ENCODE measurements at places on chromosomes 2 and 18. TPM values are rescaled to one million over a fixed set of nuclear protein-coding genes. Genes with fewer than 3 reads are reported as not detected.

- no peak for DNase-seq
Measured at GRCh38 chr18:79672490-79673276, 6.9 kb upstream of the CTDP1 start.

- no peak for DNase-seq
Measured at GRCh38 chr2:144705328-144706245, 185.7 kb upstream of the ZEB2 start.

Gene RGPD3
- 0.14 TPM for total RNA-seq

Gene REEP1
- total RNA-seq = 21.2 TPM

DNA sequence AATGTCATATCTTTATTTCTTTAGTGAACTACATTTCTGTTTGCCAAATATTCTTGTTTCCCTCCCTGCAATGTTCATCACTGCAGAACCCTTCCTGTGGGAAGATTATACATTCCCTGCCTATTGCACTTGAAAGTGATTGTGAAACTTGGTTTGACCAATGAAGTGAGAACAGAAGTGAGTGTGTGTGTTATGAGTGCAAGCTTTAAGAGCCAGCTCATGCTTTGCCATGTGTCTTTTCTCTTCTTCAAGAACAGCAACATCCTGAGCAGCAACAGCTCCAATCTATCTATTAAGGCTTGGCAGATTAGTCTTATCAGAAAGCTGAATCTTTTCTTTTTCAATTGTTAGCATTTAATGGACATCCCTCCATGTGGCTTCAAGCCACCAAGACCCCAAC, 42.0 kb upstream of the UBE2E3 start:
- DNase-seq = no peak

DNA sequence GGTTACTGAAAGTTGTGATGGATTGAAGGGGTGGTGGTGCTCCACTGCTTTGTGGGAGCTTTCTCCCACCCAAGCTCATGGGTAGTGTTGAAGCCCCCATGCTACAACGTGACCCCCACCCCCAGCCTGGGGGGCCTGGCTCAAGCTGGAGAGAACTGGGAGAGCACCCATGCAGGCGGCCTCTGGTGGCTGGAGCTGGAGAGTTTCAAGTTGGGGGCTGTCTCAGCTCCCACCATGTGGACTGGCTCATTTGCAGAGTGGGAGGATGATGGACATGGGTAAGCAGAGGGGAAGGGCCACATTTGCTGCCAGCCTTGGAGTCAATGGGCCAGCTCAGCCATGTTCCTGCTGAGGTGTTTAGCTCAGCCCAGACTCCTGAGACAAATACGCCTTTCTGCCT, 62.8 kb downstream of the INPP4A start:
- no peak for DNase-seq

GRCh38 chr18:34911661-34912384, 129.4 kb upstream of the MAPRE2 start:
- DNase-seq = no peak

Gene DTNA
- 53.4 TPM for total RNA-seq

DNA sequence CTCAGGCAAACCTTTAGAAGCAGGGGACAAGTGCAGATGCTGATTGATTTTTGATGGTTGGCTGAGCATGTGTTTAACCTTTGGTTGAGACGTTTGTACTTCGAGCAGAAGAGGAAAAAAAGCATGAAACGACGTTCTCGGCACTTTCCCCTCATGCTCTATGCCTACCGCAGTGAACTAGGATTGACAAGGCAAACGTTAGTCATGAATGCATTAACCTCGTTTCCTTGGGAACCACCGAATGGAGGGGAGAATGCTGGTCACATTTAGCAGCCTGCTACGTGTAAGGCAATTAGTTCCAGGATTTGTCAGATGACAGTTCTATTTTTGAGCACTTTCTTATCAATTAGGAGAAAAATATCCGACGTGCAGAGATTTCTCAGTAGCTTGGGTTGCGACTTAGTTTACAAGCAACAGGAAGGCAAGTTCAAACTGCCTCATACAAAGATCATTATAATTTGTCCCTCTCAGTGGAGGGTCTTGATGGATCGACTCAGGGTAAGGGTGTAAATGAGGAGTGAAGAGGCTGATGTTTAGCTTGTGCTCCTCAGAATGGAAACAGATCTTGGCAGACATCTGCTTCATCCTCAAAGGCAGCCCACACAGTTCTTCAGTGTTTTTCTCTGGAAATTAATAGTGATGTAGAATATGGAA, 47.4 kb upstream of the GPR45 start:
- no peak for DNase-seq

GRCh38 chr2:126932529-126932928, 33.8 kb downstream of the TEX51 start:
- no peak for DNase-seq

- no peak for DNase-seq
Measured at GRCh38 chr2:177742851-177743250, 329.7 kb downstream of the PDE11A start.

DNA sequence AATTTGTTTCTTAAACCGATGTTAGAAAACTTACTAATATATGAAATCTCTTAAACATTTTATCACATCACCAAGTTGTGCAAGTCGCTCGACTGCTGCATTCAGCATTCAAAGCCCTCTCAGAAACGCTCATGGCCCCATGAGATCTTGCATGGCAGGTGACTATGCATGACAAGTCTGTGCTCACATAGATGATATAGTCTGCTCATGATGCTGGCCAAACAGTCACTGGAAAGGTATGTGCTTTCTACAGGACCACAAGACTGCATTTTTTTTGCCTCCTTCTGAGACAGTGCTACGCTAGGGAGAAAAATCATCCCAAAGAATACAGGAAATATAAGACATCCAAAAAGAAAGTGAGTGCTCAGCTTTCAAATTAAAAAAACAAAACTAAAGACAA, 98.3 kb upstream of the ZBTB14 start:
- no peak for DNase-seq

Gene POMC
- 6.8 TPM for total RNA-seq

Gene XIRP2
- total RNA-seq = 0.06 TPM

Gene FHL2
- 59.1 TPM for total RNA-seq

GRCh38 chr2:26541401-26542193, 63.7 kb upstream of the OTOF start:
- DNase-seq = no peak

GRCh38 chr2:204473224-204473623, 72.1 kb upstream of the PARD3B start:
- no peak for DNase-seq

DNA sequence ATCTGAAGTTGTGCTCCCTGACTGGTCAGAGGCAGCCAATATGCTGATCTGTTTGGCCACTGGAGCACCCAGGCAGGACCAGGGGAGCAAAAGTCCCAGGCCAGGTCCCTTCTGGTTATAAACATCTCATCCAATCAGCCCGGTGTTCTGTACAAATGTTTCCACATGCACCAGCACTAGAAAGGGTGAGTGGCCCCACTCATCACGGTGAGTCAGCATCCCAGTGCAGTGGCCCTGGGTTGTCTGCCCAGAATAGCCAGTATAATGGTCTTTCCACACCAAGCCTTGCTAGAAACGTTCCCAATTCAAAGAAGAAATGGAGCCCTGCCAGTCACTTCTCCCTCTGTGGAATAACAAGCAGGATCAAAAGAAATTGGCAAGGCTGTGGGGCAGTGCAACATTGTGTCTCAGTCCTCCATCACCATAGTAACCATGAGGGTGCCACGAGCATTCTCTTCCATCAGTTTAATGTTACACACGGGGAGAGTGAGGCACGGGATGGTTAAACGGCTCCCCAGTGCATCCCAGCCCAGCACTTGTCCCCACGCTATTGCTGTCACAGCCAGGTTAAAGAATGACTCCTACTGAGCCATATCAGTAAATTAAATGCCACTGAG, 174.9 kb downstream of the SEPTIN10 start:
- no peak for DNase-seq

DNA sequence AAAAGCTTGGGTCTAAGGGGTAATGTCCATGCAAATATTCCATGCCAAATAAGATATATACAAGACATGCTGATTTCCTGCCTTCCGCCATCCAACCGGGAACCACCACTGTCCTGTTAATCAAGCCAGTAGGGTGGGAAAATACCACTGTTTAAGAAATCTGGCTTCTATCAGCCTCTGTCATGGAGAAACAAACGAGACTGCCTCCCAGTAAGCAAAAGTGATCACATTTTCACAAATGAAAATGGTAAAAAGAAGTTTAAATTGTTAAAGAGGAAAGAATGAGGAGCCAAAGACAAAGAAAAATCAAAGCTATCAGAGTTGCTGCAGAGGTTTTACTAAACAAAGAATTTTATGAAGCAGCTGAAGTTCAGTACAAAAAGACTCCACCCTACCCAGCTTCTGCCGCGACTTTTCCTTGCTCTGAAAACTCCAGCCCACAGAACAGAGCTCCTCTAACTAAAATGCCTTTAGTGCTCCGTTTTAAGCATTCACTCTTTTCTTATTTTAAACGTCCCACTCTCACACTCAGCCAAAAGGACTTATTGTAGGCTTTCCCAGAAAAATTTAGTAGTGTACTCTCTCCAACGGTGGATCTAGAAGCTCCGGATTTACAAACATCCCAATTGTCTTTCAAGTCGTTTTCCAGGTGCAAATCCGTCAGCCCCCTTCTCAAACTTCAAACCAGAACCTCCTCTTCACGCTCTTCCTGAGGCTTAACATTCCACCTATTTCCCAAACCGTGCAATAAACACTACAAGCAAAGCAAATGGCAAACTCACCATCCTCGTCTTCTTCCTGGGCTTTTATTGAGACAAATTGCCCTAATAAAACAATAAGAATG, 613 bp downstream of the COL5A2 start:
- peak; percentile 17 for DNase-seq

DNA sequence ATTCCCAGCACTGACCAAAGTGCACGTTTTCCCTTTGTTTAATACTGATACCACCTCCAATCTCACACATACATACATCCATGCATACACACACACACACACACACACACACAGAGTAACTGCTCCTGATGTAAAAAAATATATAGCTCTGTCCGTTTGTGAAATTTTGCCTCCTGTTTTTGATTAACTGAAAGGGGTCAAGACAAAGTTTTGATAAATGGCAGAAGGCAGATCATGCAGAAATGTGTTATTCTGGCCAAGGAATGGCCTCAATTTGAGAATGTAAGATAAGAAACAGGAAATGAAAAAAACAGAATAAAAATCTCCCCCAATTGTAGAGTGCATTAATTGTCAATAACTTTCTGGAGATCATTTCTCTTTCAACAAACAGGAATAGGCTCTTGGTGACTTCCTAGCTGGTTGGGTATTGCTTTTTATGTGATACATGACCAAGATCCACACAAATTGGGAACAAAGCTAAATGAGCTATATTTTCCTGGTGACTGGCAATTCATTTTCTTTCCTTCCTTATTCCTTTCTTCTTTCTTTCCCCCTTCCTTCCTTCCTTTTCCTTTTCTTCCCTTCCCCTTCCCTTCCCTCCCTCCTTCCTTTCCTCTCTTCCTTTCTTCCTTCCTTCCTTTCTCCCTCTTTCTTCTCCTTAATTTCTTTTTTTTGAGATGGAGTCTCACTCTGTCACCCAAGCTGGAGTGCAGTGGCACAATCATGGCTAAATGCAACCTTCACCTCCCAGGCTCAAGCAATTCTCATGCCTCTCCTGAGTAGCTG, 88.9 kb upstream of the PMAIP1 start:
- no peak for DNase-seq

Gene RIT2
- not detected for total RNA-seq

Gene GCG
- 0.17 TPM for total RNA-seq

- DNase-seq = no peak
Measured at GRCh38 chr18:8724452-8724851, 19.1 kb downstream of the MTCL1 start.

Gene LRRC30
- total RNA-seq = not detected

DNA sequence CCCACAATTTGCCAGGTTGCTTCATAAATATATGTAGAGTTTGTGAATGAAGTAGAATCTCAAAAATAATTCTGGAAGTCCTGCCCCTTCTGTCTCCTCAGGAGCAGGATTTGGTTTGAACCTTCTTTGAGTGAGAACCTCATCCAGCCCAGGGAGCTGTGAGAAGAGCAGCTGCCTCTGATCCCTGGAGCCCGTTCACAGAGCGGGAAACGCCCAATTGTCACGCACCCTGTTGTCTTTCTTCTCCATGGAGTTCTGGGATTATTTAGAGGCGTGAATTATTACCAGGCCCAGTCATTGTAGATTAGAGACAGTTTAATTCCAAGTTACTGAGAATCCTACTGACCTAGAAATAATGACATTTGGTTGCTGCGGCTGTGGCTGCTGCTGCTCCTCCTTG, 66.1 kb downstream of the TPO start:
- DNase-seq = no peak

Gene SCYGR4
- not detected for total RNA-seq

Gene CKAP2L
- 1.5 TPM for total RNA-seq

DNA sequence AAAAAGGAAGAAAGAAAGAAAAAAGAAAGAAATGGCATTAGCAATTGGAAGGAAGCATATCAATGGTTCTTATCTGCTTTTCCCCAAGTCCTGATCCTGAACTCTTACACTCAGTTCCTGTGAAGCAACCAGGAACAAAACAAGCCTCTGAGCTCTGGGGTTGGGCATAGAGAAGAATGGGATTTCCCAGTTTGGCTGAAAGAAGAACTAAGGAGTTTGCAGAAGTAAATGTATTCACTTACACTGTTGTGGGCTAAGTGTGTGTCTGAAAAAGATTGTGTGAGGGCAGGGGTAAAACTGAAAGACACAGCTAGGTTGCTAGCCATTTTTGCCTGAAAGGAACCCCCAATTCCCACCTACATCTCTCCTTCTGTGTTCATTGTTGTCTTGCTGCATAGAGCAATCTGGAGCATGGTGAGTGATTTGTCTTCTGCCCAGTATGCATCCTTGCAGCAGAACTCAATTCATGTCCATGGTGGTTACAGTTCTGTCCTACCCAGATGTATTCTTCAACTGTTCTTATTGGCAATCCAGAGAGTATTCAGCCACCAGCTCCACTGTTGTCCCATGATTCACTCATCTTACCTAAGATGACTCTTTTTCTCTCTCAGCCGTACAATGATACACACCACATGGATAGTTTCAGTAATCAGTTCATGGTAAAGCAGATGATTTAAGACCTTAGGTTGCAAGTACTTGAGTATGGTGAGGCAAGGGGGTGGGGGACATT, 348.7 kb downstream of the ARHGAP15 start:
- no peak for DNase-seq

GRCh38 chr18:77118256-77119090, 14.1 kb downstream of the MBP start:
- DNase-seq = no peak

Gene CGREF1
- 1.1 TPM for total RNA-seq

GRCh38 chr2:79512442-79513401, at the start of gene CTNNA2:
Gene CTNNA2 (plus strand): TSS chr2:79513051.
- peak; percentile 11 for DNase-seq

DNA sequence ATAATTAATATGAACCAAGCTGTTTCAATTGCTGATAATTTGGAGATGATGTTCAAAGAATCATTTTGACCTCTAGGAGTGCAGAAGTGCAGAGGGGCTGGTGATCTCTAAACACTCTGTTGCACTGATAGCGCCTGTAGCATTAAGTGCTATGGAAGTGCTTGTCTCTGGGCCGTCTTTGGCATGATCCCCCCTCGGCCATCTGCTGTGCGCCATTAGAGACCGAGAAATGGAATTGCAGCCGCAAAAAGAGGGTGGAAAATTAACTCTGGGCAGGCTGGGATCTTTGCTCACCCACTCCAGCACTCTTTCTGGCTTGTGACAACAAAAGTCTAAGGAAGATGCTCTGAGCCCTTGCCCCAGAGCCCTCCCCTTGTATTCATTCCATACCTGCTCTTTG, 23.4 kb downstream of the AKAIN1 start:
- DNase-seq = no peak

Gene TUBB8B
- total RNA-seq = not detected

Gene RFTN2
- total RNA-seq = 5.5 TPM

Gene HOXD13
- total RNA-seq = not detected

Data from mucosa of gallbladder (tissue), 1 donor.